ENCODE measurements at places on chromosomes 5 and 9. TPM values are rescaled to one million over a fixed set of nuclear protein-coding genes. Genes with fewer than 3 reads are reported as not detected.

The KCTD16 gene
- 0.01 TPM for polyA plus RNA-seq

The MOB3B gene
- 3.8 TPM for polyA plus RNA-seq

The MZB1 gene
- polyA plus RNA-seq, result 0.25 TPM

The LIX1 gene
- not detected for polyA plus RNA-seq

The GRIA1 gene
- 0.03 TPM for polyA plus RNA-seq

The MARCOL gene
- polyA plus RNA-seq, result not detected

The BAAT gene
- polyA plus RNA-seq, result 0.31 TPM

The ZNF454 gene
- 0.47 TPM for polyA plus RNA-seq

The SPEF2 gene
- 0.13 TPM for polyA plus RNA-seq

The FBP2 gene
- 29.8 TPM for polyA plus RNA-seq

The ZNF367 gene
- polyA plus RNA-seq, result 1.7 TPM

The FAM153A gene
- polyA plus RNA-seq, result 0.04 TPM

The ROR2 gene
- polyA plus RNA-seq, result 0.18 TPM

The OR13C3 gene
- polyA plus RNA-seq, result not detected

The CYLC2 gene
- polyA plus RNA-seq, result not detected

The ZSWIM6 gene
- 1.4 TPM for polyA plus RNA-seq

The ABCA1 gene
- 3.3 TPM for polyA plus RNA-seq

The CMYA5 gene
- 1,216 TPM for polyA plus RNA-seq

The GABRP gene
- 0.01 TPM for polyA plus RNA-seq

The RNF145 gene
- 13.2 TPM for polyA plus RNA-seq

The CPLANE1 gene
- 1.5 TPM for polyA plus RNA-seq

The CNTNAP3B gene
- polyA plus RNA-seq, result 1.3 TPM

The VDAC1 gene
- 529 TPM for polyA plus RNA-seq

The POU5F2 gene
- polyA plus RNA-seq, result 0.01 TPM

The SLC27A6 gene
- 0.14 TPM for polyA plus RNA-seq

The ACOT12 gene
- polyA plus RNA-seq, result not detected

The RPS23 gene
- polyA plus RNA-seq, result 4,268 TPM

The LPCAT1 gene
- polyA plus RNA-seq, result 3.4 TPM
